ENCODE measurements at places on chromosomes 7 and 10. TPM values are rescaled to one million over a fixed set of nuclear protein-coding genes. Genes with fewer than 3 reads are reported as not detected.

NPFFR1 gene
- 0.19 TPM for total RNA-seq

WNT16 gene
- not detected for total RNA-seq

AHCYL2 gene
- total RNA-seq, result 19.4 TPM

- DNase-seq, result no peak
These were observed 31.7 kb upstream of the MCU start for GRCh38 chr10:72660220-72660619.

DNA sequence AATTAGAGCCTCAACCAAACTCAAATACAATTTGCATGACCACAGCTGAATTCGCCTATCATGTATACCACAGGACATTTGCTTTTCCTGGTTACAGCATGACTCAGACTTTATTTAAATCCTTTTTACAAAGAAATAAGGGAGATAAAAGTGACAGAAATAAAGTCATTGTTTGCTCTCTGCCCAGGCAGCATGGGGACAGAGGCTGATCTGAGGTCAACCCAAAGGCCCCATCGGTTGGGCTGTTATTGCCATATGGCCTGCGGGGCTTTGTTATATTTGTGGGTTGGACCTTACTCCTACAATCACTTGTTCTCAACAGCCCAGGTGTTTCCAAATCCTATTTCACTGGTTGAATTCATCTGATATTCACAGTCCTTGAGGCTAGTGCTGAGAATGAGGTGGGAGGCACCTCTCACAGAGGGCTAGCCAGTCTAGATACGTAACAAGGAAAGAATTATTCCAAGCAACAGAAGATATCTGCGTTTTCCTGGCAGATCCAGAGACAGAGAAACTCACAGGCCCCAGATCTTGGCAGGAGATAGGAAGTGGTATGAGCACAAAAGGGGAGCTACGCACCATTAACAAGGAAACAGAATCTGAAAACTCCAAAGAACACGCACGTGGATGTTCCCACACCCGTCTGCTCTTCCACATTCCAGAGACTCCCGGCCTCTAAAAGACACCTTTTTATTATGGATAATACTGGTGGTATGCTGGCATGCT is 117.3 kb downstream of the HIPK2 start:
- DNase-seq, result no peak

- DNase-seq, result no peak
These were observed 30.3 kb downstream of the ANKMY2 start for GRCh38 chr7:16615228-16615627.

- no peak for DNase-seq
These were observed 7.0 kb downstream of the RTKN2 start for GRCh38 chr10:62261666-62262065.

- DNase-seq, result no peak
These were observed 823.0 kb downstream of the REEP3 start for GRCh38 chr10:64344211-64344610.

GRCh38 chr10:109215291-109216075 is 707.8 kb downstream of the XPNPEP1 start:
- DNase-seq, result no peak
